NCI-H1048 (cell line): ENCODE measurements at places on chromosomes 1 and 21.

- DNase-seq, result no peak
Observed at GRCh38 chr1:9093581-9093980, 24.1 kb upstream of the SLC2A5 start.

- no peak for DNase-seq
Observed at GRCh38 chr1:9858293-9859035, 34.7 kb upstream of the CLSTN1 start.

DNA sequence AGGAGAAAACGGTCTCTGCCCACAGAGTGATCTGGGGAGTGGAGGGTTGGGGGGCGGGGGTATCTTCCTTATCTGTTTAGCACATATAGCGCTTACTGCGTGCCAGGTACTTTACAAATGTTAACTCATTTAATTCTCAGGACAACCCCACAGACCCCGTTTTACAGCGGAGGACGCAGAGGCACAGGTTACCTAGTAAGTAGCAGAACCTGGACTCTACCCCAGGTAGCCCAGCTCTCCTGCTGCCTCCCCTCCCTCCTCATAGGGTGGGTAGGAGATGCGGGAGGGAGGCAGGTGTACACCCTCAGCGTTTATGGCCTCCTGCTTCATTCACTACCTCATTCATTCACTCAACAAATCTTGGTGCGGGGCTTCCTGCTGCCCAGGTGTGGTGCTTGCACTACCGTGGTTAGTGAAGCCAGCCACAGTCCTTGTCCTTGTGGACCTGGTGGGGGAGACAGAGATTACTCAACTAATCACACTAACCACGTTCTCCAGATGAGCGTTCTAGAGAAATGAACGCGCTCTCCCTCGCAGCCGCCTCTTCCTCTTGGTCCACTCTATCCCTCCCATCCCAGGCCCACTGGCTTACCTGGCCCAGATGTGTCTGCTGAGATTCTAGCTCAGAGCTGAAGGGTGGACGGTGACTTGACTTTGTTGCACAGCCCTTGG is 102.0 kb downstream of the IER5 start:
- DNase-seq, result no peak

- DNase-seq, result no peak
Observed at GRCh38 chr1:14103878-14104430, 404.0 kb downstream of the PRDM2 start.

- DNase-seq, result peak; percentile 36
Observed at GRCh38 chr1:59514061-59514909, 217.4 kb downstream of the FGGY start.

GRCh38 chr1:97767381-97767780 is 153.5 kb downstream of the DPYD start:
- DNase-seq, result no peak

DNA sequence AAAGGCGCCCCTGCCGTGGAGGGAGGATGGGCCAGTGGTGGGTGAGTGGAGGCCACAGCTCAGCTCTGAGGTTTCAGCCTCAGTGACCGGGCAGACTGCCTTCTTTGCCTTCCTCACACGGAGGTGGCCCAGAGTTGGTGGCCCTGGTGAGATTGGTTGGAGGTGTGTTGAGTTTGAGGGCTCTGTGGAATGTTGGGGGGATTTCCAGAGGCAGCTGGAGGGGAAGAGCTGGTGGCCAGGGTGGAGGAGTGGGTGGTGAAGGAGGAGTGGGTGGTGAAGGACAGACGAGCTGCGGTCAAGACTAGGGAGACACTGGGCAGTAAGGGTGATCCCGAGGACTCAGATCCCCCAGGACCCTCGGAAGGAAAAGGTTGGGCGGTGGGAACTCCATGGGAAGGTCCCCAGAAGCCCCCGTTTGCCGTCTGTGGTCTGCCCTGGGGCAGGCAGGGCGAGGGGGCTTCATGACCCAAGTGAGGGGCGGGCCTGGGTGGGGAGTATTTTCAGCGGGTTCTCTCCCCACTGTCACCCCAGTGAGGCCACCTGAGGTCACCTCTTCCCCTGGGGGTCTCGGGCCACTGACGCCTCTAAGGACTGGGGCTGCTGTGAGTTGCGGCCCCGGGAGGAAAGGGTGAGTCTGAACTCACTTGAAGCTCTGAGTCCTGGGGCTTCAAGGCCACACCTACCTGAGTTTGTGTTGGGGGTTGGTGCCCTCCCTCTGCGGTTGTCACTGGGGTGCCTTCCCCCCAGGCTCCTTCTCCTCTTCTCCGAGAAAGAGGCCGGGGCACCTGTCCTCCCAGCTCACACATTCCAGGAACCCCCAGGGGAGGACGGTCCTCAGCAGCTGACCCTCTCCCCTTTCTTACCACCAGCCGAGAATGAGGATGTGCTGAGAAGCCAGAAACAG is 22.7 kb upstream of the PIK3CD start:
- no peak for DNase-seq

- DNase-seq, result no peak
Observed at GRCh38 chr1:109906160-109906838, 4.3 kb upstream of the CSF1 start.

GRCh38 chr1:215071078-215071477 is 11.5 kb upstream of the KCNK2 start:
- no peak for DNase-seq

GRCh38 chr1:53330819-53331218 is 2.9 kb upstream of the LRP8 start:
- DNase-seq, result no peak

GRCh38 chr1:109312978-109313775 is 6.4 kb upstream of the MYBPHL start:
- no peak for DNase-seq

DNA sequence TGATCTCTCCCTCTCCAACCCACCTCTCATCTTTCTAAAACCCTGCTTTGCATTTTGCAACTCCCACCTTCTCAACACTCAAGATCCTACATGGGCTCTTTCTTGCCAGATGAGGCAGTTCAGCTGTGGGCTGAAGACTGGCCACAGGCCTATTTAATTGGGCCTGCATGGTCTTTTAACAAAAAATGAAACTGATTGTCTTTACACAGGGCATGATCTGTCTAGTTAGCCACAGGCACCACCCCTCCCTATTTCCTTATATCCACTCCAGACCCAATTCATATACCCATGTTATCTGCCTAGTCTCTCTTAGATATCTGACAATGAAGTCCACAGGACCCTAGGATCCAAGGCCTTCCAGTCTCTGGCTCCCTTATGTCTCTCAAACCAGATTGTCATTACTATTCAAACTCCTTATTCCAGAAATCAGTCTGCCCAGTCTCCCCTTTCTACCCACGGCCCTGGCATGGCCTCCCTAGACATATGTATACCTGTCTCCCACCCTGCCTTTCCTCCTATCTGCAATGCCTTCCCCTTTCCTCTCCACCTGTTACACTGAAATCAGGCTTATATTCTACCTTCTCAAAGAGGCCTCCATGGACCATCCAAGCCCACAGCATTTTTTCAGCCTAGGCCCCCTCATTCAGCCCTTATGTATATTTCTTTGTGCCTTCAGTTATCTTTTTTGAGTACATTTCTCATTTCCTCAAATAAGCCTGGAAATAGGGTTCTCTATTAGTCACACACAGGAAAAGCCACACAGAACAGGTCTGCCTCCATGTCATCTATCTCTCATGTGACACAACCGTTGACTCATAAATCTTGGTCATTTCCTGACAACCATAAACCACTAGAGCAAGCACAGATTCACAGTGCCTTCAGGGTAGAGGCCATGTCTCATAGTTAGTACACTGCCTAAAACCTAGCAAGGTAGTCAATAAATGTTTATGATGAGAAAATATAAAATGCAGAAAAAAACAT is 39.0 kb downstream of the LPAR3 start:
- no peak for DNase-seq

DNA sequence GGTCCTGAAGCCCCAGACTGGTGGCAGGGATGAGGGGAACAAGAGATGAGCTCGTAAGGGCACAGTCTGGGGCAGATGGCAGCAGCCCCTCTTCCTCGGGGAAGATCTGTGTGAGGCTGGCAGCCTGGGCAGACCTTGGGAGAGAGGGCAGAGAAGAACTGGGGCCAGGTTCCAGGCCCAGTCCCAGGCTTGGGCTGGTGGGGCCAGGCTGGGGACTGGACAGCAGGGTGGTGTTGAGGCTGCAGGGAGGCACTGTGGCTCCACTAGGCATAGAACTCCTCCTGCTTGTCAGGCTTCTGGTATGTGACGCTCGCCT is 35.7 kb downstream of the SDC3 start:
- no peak for DNase-seq

DNA sequence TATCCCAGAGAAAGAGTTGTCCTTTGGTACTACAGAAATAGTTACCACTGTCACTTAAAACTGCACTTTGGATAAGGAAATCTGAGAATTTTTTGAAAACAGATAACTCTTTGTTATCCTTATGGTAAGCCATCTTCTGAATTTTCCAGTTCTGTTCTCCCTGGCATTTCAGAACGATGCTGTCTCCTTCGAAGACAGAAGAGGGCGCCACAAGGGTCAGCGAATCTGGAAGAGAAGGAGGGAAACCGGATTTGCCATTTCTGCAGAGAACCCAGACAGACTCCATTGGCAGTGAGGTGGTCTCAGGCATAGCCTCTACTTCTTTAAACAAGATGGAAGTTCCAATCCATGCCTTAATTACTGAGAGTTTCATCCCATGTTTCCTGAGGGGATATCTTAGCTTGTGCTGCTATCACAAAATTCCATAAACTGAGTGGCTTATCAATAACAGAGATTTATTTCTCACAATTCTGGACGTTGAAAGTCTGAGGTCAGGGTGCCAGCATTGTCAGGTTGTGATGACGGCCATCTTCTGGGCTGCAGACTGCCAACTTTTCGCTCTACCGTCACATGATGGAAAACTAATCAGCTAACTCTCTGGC is 6.4 kb downstream of the FCRL2 start:
- peak; percentile 27 for DNase-seq

- no peak for DNase-seq
Observed at GRCh38 chr21:26758083-26758880, 86.9 kb downstream of the ADAMTS1 start.

DNA sequence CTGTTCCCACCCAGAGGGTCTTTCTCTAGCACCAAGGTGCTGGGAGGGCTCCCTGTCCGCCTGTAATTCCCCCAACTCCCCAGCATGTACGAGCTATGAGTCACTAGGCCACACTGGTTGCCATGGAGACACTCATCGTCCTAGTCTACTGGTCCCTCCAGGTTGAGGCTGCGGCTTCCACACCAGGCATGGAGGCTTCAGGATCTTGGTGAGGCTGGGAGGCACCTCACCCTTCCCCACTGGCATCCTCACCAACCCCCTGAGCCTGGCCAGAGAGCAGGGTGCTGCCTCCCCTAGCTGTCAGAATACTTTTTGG is 75.6 kb upstream of the KAZN start:
- DNase-seq, result no peak

- no peak for DNase-seq
Observed at GRCh38 chr1:53110370-53111072, 31.9 kb downstream of the SLC1A7 start.

- no peak for DNase-seq
Observed at GRCh38 chr1:66917476-66917875, 7.2 kb downstream of the DNAI4 start.

- no peak for DNase-seq
Observed at GRCh38 chr1:223137455-223138085, 5.5 kb downstream of the TLR5 start.

DNA sequence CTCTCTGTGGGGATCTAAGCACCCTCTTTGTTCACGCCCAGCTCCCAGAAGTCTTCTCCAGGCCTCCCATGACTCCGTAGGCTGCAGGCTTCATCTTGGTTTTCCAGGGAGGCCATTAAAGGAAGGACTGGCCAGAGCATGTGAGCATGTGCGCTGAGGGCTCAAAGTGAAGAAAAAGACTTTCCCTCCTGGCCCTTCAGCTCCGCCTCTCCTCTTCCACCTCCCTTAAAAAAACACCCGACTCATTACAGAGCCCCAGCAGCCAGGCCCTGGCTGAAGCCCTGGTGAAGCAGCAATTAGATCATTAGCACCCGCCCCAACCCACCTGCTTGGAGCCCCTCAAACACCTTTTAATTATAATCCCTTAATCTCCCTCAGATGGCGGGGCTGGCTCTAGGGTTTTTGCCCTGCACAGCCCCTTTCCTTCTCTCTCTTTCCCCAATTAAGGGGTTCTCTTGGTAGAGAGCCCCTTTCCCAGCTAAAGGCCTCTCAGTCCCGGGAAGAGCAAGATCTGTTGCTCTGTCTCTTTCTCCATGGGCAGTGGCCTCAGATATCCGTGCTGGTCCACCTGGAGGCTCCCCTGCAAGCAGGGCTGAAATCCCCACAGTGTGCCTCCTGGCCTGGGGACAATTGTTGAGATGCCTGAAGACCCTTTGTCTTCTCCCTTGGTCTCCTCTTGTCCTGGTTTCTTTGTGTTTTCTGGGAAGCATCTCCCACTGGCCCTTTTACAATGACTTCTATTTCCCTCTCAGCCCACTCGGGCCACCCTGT is 30.5 kb downstream of the RHBG start:
- DNase-seq, result no peak

DNA sequence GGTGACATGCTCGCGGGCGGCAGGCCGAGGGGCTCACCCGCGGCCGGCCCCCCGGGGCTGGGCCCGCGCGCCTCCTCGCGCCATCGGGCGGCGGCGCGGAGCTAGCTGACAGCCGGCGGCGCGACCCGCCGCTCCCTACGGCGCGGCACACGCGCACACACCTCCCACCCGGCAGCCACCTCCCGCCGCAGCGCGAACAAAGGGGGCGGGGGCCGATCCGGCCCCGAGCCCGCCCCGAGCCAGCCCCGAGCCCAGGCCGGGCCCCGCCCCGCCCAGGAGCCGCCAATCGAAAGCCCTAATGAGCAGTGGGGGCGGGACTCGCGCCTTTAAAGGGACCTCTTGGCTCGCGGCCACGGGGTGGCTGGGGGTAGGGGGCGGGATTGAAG is at the start of gene KIF21B:
TSS of gene KIF21B (minus strand) at position 198 of the 386 bp plus-strand sequence. CDS start 331 bp downstream, outside the sequence.
- DNase-seq, result peak; percentile 86

- no peak for DNase-seq
Observed at GRCh38 chr1:91685994-91686393, 185.3 kb downstream of the CDC7 start.

DNA sequence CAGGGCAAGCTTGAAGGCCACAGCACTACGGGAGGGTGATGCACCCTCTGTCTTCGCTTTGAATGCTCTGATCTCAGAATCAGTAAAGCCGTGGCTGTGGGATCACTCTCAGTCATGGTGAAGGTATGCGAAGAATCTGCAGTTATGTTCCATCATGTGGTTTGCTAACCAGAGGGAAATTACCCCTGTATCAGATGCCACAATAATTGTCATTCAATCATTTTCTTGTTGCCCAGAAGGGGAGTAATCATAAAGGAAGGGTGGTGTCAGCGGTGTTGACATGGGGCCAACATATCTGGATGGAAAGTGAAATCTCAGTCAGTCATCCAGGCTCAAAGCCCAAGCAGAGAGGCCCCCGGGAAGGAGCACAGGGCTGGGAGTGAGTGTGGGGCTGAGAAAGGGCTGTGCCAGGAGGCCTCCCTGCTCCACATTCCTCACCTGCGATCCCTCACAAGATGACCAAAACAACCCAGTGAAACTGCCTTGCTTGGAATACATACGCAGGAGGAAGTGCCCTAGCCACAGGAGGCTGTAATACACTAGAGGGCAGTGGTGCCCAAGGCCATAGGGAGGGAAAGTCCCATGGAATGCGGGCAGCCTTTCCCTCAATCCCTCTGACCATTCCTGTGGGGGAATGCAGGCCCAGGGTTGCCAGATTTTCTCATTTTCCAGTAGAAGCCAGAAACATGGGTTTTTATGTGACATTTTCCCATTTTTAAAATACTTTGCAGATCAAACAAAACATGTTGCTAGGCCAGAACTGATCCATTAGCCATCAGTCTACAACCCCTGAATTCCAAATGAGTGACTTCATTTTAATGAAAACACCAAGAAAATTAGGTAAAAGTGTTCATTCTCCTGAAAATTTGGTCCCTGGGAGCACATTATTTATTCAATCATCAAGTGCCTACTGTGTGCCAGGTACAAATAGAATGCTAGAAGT is 95.7 kb upstream of the VANGL1 start:
- DNase-seq, result peak; percentile 40

- no peak for DNase-seq
Observed at GRCh38 chr1:5826601-5827000, 165.6 kb downstream of the NPHP4 start.
